ACHN (cell line): ENCODE measurements at places on chromosomes 11 and 22.

- no peak for DNase-seq
Observed at GRCh38 chr22:27749597-27750225, 51.8 kb downstream of the MN1 start.

DNA sequence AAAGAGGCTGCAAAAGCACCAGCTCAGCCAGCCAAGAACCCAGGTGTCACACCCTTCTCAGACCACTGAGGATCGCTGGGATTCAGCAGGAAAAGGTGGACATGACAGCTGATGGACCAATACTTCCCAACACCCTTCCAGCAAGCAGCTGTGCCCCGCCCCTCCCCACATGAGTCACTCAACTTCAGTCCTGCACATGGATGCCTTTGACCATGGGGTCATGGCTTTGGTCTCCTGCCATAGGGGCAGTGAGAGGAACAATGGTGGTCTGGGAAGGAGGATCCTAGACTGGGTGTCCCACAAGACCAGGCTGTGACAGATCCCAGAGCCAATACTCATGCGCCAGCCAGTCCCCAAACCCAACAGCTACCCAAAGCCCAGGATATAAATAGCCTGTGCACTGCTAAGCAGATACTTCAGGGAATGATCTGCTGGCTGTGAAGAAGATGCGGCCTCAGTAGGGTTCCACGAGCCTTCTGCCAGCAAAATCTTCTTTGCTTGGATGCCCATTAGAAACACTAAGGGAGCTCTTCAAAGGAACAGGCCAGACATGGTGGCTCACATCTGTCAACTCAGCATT, 5.5 kb upstream of the RGL4 start:
- DNase-seq, result peak; percentile 26

DNA sequence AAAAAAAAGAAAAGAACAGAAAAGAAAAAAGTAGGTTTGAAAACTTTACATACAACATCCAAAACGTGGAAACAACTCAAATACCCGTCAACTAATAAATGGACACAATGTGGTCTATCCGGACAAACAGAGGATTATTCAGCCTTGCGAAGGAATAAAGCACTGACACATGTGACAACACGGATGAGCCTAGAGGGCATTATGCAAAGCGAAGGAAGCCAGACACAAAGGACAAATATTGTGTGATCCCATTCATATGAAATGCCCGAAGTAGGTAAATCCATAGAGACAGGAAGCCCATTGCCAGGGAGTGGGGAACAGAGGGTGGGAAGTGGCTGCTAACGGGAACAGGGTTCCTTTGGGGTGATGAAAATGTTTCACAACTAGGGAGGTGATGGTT, 11.8 kb downstream of the RFPL1 start:
- no peak for DNase-seq

DNA sequence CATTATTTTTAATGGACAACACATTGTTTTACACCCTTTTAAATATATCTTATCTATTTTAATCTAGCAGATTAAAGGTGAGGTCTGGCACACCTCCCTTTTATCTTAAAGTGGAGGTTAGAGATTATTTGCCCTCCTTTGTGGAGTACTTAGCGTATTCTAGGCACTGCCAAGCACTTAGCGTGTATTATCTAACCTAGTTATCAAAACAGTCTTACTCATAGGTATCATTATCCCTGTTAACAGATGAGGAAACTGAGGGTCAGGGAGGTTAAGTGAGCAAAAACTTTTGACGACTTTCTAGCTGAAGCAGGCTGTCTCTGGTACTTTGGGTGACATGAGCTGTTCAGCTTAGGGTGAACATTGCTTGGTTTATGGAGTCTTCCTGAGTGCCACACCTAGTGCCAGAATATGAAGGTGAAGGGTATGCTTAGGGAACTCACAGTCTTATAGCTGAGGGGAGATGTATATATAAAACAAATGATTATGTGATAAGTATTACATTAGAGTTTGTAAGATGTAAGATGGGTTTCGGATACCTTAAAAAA, 55.0 kb downstream of the ZNRF3 start:
- no peak for DNase-seq

DNA sequence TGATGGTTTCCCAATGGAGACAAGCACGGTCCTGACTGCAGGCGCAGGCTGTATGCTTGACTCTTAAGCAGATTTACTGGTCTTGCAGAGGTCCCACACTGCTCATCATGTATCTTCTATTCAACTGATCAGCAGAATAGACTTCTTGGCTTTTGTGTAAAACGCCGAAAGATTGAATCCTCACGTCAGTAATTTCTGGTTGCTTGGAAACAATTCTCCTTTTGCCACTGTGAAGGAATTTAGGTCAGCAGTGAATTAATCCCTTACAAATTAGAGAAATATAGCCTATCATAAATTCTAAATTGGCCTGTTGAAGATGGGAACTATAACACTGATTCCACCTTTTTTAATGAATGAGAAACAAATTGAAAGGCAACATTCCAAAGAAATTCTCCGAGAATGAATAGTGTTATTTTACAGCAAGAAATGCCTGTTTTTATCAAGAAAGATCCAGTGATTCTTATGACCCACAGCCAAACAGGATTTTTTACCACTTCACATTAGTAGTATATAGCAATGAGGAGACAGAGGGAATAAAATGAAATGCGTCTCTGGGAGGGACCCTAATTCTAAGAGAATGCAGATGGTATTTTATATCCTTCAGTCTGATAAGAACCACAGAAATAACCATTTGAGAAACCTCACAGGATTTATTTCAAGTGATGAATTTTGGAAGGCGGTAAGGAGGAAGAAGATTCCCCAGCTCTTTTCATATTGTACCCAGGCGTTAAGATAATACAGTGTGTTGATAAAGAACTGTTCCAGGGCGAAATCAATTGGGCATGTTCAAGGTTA, 362.5 kb downstream of the RAB38 start:
- no peak for DNase-seq

GRCh38 chr11:64970731-64971151, 1.2 kb downstream of the MAJIN start:
- DNase-seq, result no peak

DNA sequence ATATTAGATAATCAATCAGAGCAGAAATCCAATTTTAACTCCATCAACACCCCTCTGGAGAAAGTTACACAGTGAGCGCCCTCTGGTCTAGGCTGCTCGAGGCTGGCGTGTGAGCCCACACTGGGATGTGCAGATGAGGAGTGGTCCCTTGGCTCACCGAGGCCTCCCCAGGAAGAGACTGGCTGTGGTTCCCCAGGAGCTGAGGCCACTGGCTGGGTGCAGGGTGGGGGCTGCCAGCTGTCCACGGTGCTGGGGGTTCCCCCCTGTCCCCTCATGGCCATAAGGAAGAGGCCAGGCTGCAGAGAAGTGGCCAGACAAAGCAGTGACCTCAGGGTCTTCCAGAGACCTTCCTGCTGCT, 750.7 kb downstream of the BRD1 start:
- DNase-seq, result no peak

- no peak for DNase-seq
Observed at GRCh38 chr11:109120341-109120740, 301.6 kb upstream of the C11orf87 start.

- DNase-seq, result no peak
Observed at GRCh38 chr22:28815111-28815510, 14.7 kb upstream of the XBP1 start.

DNA sequence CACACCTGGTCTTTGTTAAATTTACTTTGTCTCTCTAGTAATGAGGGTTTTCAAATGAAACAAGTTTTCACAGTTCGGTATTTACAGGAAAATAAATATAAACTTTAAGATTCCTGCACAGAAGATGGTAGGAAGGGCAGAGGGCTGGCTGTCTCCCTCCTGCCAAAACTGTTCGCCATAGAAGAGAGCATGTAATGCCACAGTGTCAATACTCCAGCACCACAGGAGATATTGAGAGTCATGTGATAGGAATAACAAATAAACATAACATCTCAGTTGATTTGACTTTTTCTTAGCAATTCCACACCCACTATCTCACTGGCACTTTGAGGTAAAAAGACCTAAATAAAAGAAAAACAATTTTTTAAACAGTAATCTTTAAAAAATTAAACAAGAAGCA, 100.9 kb downstream of the MRTFA start:
- DNase-seq, result no peak

DNA sequence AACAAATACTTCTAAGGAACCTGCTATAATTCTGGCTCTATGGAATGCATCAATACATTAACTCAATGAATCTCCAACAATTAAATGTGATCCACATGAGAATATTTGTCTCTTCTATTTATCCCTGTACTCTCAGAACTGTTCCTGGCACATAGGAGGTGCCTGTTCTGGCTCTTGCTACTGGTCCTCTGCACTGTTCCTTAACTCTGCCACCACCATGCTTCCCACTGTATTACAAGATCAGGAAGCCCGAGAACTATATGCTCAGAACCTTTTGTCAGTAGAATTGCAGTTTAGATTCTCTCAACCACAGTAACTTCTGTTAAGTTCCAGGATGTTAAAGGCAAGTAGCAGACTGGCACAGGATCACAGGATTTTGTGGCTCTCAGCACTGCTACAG, 376.3 kb upstream of the CCDC90B start:
- no peak for DNase-seq

DNA sequence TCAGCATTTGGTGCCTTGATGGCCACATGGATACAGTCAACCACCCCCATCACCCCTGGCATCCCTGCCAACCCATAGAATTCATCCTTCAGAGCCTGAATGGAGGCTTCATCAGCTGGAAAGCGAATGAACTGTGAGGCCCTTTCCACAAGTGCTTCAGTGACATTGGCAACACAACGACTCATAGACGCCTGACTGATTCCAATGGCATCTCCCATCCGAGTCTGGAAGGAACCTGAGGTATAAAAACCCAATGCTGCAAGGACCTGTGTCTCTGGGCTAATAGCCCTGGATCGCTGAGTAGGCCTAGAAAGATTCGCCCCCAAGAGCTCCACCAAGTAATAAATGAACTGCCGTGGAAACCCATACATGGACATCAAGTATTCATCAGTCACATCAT, 1.3 kb downstream of the HARBI1 start:
- DNase-seq, result no peak

- DNase-seq, result no peak
Observed at GRCh38 chr11:114259124-114259526, 37.1 kb upstream of the NNMT start.

GRCh38 chr11:44572884-44573283, 7.4 kb downstream of the CD82 start:
- no peak for DNase-seq
